ENCODE measurements at places on chromosomes 1 and 21.

DNA sequence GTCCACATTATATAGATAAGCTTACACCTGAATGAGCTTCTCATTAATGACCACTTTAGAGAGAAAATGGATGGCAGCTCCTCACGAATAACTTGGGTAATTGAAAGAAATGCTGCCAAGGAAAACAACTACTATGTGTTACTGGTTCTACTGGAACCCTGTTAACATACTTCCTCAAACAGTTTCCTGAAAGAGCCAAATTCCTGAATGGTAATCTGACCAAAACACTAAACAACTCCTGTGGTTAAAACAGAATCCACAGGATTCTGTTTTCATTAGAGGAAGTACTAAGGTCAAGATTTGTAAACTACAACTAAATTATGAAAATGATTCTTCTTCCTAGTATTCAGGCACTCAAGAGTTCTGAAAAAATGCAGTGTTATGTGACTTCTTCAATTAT, 107.2 kb downstream of the DNM3 start:
- no peak for DNase-seq

DNA sequence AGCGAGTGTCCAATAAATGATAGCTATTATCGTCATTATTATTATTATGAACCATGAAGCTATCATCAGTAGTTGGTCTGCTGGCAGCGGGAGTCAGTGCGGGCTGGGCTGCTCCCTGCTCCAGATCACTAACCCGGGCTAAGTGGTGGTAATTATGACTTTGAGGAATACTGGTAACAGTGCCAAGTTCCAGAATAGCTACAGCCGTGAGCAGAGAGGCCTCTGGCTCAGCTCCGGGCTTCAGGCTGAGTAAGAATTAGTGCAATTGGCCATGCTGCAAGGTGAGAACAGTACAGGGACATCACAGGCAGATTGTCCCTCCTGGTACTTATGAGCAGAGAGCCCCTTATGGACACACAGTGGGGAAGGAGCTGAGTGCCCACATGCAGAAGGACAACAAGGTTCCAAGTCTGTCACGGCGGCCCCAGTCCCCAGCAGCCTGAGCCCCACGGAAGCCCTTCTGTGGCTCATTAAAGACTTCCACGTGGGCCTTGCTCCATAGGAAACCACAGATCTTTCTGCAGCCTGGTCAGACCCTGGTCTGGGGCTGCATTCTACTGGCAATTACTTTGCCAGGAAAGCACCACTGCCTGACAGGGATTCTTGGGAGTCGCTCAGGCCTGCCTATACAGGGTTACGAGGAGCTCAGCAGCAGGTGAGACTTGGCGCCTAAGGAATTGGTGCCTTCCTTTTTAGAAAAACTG, 235.1 kb downstream of the RRAGC start:
- DNase-seq: no peak

GRCh38 chr1:187409341-187409740, 580.6 kb downstream of the PLA2G4A start:
- DNase-seq: no peak

DNA sequence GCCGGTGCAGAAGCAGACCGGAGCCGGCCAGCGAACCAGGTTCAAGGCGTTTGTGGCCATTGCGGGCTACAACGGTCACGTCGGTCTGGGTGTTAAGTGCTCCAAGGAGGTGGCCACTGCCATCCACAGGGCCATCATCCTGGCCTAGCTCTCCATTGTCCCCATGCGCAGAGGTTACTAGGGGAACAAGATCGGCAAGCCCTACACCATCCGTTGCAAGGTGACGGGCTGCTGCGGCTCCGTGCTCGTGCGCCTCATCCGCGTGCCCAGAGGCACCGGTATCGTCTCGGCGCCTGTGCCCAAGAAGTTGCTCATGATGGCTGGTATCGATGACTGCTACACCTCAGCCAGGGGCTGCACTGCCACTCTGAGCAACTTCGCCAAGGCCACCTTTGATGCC, 38.1 kb downstream of the LRRC52 start:
- DNase-seq: no peak

GRCh38 chr1:234271243-234271606, 102.0 kb upstream of the COA6 start:
- DNase-seq: no peak

DNA sequence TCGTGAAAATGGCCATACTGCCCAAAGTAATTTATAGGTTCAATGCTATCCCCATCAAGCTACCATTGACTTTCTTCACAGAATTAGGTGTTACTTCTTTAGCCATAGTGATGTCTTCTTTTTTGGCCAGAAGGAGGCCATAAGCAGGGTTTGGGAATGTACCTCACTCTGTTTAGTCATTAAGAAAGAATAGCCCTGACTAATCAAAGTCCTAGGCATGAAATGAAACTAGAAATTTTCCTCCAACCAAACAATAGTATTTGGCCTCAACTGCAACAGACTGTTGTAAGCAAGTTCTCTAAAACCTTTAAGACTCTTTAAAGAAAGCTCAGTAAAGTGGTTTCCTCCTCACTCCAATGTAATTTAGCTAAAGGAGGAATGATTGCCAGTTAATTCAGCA, 163.9 kb downstream of the AKT3 start:
- DNase-seq: no peak

DNA sequence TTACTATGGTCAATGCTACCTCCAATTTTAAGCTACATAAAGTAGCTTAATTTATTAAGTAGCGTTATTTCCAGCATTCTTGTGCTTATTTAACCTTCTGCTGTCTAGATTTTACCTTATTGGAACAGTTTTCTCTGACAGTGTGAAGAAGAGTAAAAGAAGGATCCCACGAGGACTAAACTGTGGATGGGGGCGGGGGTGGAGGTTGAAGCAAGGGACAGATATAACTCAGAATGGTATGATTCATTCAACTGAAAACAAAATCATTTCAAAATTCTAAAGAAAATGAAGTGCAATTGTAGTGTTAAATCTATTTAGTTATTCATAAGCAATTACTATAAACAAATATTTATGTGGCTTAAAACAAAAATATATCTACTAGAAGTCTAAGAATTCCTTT, 11.5 kb upstream of the VAV3 start:
- no peak for DNase-seq

DNA sequence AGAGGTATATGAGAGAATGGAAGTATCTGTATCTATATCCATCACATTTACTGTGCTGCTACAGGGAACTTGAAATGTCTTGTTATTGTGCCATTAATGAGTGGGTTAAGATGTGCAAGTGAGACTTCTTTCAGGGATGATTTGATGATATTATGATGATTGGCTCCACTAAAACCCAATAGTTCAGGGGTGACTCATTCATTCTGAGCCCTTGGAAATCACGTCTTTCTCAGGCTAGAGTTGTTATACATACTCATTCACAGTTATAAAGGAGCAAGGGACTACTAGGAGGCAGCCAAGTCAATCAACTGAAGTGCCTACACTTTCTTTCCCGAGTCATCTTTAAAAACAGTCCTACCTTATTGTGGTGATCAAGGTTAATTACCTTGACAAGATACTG, 1109.8 kb upstream of the B3GALT2 start:
- no peak for DNase-seq

DNA sequence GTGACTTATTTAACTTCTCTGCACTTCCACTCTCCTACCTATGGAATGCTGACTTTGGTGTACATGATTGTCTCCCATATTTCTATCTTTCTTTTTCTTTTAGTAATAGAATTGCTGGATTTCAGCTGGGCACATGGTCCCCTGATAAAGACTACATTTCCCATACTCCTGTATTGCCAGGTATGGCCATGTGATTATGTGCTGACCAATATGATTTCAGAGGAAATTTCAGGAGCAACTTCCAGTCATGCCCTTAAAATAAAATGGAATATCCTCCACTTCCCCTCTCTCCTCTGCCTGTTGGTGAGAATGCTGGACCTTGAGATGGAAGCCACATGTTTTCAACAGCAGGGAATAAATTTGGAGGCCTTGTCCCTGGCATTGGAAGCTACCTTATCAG, 130.7 kb upstream of the IGSF21 start:
- no peak for DNase-seq

DNA sequence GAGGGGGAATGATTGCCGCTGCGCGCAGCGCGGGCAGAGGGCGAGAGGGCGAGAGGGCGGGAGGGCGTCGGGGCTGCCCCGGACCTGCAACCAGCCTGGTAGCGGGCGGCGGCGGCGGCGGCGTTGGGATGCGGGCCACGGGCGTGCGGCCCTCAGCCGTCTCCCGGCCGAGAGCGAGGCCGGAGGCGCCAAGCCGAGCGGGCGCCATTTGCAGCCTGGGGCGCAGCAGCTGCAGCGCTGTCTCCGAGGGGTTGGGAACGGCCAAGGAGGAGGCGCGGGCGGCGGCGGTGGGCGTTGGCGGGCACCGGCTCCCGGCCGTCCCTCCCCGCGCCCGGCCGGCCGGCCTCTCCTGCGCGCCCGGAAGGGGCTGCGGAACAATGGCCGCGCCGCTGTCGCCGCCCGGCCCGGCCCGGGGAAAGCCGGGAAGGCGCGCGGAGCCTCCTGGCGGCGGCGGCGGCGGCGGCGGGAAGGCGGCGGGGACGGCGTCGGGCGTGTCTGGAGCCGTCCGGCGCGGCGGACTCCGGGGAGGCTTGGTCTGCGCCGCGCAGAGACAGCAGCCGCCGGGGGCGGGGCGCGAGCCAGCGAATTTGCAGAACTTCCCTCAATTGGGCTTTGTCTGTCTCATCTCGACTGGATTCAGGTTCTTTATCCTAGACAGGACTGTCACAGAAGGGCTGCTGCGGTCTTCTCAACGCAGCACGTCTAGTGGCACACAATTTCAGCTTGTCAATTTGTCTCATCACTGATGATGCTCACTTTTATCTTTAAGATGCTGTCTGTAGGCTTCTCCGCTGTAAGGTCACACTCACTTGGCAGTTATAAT, 35.7 kb downstream of the ZBTB8B start:
- DNase-seq: peak; percentile 17

- DNase-seq: no peak
These were observed 243.1 kb downstream of the PRDM2 start for GRCh38 chr1:13943055-13943454.

GRCh38 chr1:247362153-247362552, 30.5 kb upstream of the ZNF496 start:
- no peak for DNase-seq

- no peak for DNase-seq
These were observed 19.9 kb upstream of the UBE2U start for GRCh38 chr1:64183395-64184002.

- no peak for DNase-seq
These were observed 95.9 kb downstream of the DISP1 start for GRCh38 chr1:222910699-222911098.

- DNase-seq: no peak
These were observed 8.3 kb downstream of the TSACC start for GRCh38 chr1:156346636-156347035.

- no peak for DNase-seq
These were observed 48.7 kb downstream of the LHX4 start for GRCh38 chr1:180278596-180279395.

GRCh38 chr1:32215629-32216480, 6.3 kb downstream of the TMEM234 start:
- peak; percentile 66 for DNase-seq

- no peak for DNase-seq
These were observed 38.7 kb downstream of the DHX9 start for GRCh38 chr1:182877842-182878241.

- DNase-seq: no peak
These were observed 65.4 kb downstream of the PLEKHA6 start for GRCh38 chr1:204294357-204294756.

DNA sequence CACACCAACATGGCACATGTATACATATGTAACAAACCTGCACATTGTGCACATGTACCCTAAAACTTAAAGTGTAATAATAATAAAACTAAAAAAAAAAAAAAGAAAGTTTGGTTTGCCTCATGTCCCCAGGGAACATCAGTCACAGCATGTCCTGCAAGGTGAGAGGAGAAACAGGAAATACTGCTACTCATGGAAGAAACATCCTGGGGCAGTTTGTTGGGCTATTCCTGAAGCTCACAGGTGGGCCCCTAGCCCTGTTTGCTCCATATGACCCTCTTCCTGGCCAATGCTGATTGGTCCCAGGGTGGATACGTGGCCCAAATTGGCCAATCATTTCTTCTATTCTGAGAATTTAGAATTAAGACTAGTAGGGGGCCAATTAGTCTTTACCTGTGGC, 103.4 kb upstream of the ADAR start:
- DNase-seq: no peak

DNA sequence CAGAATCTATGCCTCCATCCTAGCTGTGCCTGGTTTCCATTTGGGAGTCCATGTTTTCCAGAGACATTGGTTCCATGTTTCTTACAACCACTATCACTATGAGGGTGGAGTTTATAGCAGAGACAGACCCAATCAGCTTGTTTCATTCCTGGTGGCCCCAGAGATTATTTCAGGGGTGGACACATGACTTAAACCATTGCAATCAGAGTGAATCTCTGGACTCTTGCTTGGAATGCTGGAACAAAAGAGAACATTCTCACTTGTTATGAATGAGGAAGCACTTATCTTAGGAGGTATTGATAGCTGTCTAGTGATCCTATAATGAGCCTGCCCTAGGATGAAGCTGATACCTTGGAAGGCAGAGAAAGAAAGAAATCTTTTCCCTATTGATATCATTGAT, 250.3 kb downstream of the ATG4C start:
- no peak for DNase-seq

DNA sequence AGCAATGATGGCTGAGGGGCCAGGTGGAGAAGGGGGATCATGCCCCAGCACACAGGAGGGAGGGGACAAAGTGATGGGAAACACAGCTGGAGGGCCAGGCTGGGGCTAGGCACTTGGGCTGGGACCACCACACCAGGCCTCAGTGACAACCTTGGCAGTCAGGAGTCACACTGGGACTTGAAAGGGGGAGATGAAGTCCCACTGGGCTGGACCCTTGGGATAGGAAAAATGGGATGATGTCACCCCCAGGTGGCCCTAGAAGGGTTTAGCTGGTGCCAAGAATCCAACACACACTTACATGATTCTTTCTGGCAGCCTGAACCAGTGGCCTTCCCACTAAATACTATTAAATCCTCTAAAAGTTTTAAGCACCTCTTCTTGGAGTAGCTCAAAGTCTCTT, 17.1 kb downstream of the ZBTB17 start:
- no peak for DNase-seq

DNA sequence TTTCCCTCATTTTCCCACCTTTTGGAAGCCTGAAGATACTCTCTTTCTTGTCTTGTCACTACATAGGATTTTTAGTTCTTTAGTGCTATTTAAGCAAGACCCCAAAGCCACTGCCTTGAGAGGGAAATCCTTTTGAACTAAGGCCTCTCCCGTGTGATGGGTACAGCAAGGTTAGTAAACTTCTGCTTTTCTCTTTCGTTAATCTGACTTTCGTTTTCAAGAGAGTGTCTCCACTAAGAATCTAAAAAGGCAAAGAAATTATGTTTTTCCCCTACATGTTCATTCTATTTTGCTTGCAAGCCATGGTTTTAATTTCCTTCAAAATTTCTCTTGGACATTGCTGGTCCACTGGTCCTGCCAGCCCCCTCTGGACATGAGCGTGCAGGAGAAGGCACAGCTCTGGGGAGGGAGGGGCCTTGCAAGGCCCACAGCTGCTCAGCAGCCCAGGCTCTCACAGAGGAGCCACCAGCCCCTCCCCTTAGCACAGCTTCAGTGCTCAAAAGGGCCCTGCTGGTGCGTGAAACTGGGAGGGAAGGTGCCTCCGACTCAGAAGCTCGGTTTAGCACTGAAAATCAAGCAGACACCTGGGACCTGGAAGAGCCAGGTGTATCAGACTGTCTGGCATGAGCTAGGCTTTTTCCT, 210.9 kb upstream of the GALNT2 start:
- DNase-seq: peak; percentile 22

GRCh38 chr1:13699936-13700520, at the start of gene PRDM2:
TSS of gene PRDM2 (plus strand) at chr1:13700188. CDS start at chr1:13715606, 15,418 bp downstream.
- DNase-seq: peak; percentile 72

- DNase-seq: no peak
These were observed 28.3 kb upstream of the RCSD1 start for GRCh38 chr1:167601442-167602383.

Data from activated naive CD4-positive, alpha-beta T cell treated with anti-CD3 and anti-CD28 coated beads, Interleukin-2, amount 50 U/mL, for 16 hours (primary cell).